SJCRH30 (cell line): ENCODE measurements at places on chromosomes 7 and 10. TPM values are rescaled to one million over a fixed set of nuclear protein-coding genes. Genes with fewer than 3 reads are reported as not detected.

Gene OR6V1
- total RNA-seq: not detected in 2 replicates

Gene ANKRD7
- total RNA-seq: 0.86 and 0.93 TPM in 2 replicates

Gene CFAP43
- total RNA-seq: not detected in 2 replicates

Gene SFRP4
- total RNA-seq: 4.4 and 5.6 TPM in 2 replicates

Gene CXCL12
- total RNA-seq: not detected in 2 replicates

Gene DENND10
- total RNA-seq: 40.5 and 42.1 TPM in 2 replicates

Gene NUTM2A
- total RNA-seq: 0.30 and 0.48 TPM in 2 replicates

- H3K27ac ChIP-seq: no peak overlapping the region
- no peak overlapping the region for H3K4me3 ChIP-seq
- no peaks in the 10 kb centered on the region for H3K4me1 ChIP-seq
- no peaks in the 10 kb centered on the region for H3K36me3 ChIP-seq
- no peak for DNase-seq
- H3K27me3 ChIP-seq: no peaks in the 10 kb centered on the region
These were observed 47.2 kb downstream of the MYL10 start for GRCh38 chr7:101581891-101582290.

DNA sequence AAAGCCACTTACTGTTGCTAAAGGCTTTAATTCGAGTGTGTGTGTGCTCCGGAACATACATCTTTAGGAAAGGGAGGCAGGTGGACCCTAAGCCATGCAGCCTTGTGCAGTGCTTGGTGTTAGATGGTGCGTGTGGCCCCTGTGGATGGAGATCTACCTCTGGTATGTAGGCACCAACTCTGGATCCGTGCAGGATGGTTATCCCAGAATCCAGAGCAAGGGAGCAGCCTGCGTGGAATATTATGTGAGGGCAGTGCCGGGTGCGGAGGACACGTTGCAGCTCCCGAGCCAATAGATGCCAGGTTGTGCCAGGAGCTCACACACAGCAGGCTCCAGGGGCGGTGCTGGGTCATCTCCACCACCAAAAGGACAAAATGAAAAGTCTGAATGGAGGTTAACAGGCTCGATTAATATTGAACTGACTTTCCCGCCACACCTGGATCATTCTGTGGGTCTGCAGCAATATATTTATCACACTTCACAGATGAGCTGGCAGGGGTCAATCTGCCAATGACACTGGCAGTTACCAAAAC is 143.0 kb upstream of the NPS start:
- H3K4me1 ChIP-seq: no peaks in the 10 kb centered on the region
- no peaks in the 10 kb centered on the region for H3K27me3 ChIP-seq
- no peak overlapping the region for H3K4me3 ChIP-seq
- no peak overlapping the region for H3K27ac ChIP-seq
- 0 out of 2 replicates have a peak, but pooled peaks cover 5% of the 10 kb centered on the region for H3K36me3 ChIP-seq

DNA sequence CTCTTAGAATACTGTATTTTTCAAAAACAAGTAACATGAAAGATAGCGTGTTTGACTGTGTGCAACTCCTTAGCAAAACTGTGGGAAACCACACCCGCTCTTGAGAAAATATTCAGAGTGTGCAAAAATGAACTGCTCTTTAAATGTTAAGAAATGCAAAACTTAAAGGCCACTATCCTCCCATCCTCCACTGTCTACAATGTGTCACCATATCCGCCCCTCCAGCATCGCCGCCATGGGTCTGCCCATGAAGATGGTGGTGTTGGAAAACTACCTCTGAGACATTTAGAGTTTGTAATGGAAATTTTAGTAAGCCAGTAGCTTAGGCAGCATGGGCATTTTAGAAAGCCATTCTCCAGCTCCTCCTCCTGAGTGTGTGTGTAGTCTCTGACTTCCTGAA is 20.1 kb upstream of the NMT2 start:
- DNase-seq: no peak
- H3K4me3 ChIP-seq: no peak overlapping the region
- no peaks in the 10 kb centered on the region for H3K27me3 ChIP-seq
- no peaks in the 10 kb centered on the region for H3K4me1 ChIP-seq

DNA sequence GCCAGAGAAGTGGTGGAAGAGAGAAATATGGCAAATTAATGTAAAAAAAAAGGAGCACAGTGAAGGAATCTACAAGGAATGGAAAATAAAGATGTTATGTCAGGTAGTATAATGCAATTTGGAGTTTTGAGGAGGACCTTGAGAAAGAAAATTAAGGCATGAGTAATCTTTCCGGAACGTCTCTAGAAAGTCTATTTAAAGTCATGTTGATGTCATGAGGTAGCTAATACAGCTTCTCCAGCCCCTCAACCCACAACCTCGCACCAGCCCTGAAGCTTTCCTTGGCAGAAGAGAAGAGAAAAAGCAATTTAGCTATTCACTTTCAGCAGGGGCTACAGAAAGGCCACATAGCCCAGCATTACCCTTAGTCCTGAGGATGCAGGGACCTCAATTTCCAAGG is 22.5 kb downstream of the TRDMT1 start:
- H3K36me3 ChIP-seq: no peaks in the 10 kb centered on the region
- no peak overlapping the region for H3K4me3 ChIP-seq
- no peaks in the 10 kb centered on the region for H3K27me3 ChIP-seq
- H3K4me1 ChIP-seq: no peaks in the 10 kb centered on the region

DNA sequence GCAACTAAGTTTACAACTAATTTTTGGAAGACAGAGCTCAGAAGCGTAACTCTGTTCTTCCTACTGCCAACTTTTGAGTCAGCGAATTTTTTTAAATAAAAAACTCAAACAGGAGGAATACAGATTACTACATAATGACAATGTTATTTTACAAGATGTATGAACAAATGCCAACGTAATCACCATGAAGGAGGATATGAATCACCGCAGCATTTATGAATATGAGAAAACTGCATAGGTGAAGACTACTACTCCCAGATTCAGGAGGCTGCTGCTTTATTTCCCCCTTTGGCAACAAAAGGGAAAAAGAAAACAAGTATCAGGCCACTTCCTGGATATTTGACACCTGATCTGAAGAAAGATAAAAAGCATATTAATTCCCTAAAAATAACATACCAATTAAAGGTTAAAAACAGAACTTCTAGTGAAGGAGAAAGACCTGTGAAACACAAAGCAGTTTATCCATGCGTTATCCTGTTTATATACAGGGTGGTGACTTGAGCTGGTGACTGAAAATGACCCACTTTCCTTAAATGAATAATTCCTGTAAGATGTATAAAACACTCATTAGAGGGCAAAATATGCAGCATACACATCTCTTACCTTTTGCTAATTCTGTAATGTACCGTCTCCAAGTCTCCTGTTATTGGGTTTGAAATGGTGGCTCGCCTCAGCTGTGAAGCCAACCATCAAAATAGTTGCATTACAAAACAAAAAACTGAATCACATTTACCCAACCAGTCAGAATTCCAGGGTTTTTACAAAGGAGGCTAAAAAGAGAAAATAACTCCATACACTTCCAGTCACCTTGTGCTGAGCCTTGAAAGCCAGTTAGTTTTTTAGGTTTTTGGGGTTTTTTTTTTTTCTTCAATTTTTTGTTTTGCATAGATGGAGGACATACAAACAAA is 52.0 kb downstream of the P4HA1 start:
- no peak overlapping the region for H3K4me3 ChIP-seq
- peak overlapping the region; percentile 54 for H3K27ac ChIP-seq
- peaks cover 16% of the 10 kb centered on the region for H3K4me1 ChIP-seq

DNA sequence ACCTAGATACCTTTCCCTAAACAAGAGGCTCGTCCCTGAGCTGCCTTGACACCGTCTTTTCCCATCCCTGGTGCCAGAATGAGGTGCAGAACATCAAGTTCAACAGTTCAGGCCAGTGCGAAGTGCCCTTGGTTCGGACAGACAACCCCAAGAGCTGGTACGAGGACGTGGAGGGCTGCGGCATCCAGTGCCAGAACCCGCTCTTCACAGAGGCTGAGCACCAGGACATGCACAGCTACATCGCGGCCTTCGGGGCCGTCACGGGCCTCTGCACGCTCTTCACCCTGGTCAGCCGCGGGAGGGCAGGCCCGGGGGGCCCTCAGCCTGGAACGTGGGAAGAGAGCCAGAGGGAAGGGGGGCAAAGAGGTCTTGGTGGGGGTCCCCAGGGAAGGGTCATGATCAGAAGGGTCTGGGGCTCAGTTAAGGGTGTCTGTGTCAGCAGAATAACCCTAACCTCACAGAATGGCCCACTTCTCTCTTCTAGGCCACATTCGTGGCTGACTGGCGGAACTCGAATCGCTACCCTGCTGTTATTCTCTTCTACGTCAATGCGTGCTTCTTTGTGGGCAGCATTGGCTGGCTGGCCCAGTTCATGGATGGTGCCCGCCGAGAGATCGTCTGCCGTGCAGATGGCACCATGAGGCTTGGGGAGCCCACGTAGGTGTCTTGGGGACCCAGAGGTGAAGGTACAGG is 16.8 kb downstream of the SMO start:
- no peak overlapping the region for H3K27ac ChIP-seq
- no peaks in the 10 kb centered on the region for H3K27me3 ChIP-seq

GRCh38 chr7:73536479-73536878 is 14.4 kb upstream of the BAZ1B start:
- H3K4me1 ChIP-seq: no peaks in the 10 kb centered on the region
- no peak overlapping the region for H3K27ac ChIP-seq
- no peak for DNase-seq
- no peaks in the 10 kb centered on the region for H3K27me3 ChIP-seq
- H3K4me3 ChIP-seq: no peak overlapping the region

- H3K36me3 ChIP-seq: no peaks in the 10 kb centered on the region
- H3K4me3 ChIP-seq: no peak overlapping the region
- H3K4me1 ChIP-seq: peaks cover 27% of the 10 kb centered on the region
- H3K27ac ChIP-seq: no peak overlapping the region
- no peaks in the 10 kb centered on the region for H3K27me3 ChIP-seq
These were observed 442.9 kb downstream of the AUTS2 start for GRCh38 chr7:70040970-70041766.

DNA sequence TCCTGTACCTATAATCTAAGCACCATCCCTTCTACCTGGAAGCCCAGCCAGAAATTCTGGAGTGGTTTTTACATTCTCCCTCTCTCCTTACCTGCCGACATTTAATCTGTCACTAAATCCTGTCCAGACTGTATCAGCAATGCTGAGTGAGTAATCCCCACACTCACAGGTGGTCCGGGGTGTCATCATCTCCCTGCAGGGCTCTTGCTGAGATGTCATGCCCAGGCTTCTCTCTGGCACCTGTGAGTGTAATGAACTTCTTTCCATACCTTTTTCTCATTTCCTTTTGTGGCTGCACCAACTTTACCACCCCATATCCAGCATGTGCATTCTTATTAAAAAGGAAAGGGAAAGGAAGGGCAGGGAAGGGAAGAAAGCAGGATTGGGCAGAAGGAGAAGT is 355.2 kb downstream of the CCSER2 start:
- H3K36me3 ChIP-seq: no peaks in the 10 kb centered on the region
- no peak for DNase-seq
- peak overlapping the region; percentile 85 for H3K27ac ChIP-seq
- peaks cover 14% of the 10 kb centered on the region; the same call in 1 of the 2 replicates for H3K4me1 ChIP-seq
- H3K27me3 ChIP-seq: no peaks in the 10 kb centered on the region

- peaks cover 22% of the 10 kb centered on the region for H3K4me1 ChIP-seq
- H3K4me3 ChIP-seq: no peak overlapping the region
- no peaks in the 10 kb centered on the region for H3K36me3 ChIP-seq
- H3K27me3 ChIP-seq: no peaks in the 10 kb centered on the region
- H3K27ac ChIP-seq: no peak overlapping the region
- DNase-seq: no peak
These were observed 127.3 kb downstream of the FAM204A start for GRCh38 chr10:118214776-118215175.

DNA sequence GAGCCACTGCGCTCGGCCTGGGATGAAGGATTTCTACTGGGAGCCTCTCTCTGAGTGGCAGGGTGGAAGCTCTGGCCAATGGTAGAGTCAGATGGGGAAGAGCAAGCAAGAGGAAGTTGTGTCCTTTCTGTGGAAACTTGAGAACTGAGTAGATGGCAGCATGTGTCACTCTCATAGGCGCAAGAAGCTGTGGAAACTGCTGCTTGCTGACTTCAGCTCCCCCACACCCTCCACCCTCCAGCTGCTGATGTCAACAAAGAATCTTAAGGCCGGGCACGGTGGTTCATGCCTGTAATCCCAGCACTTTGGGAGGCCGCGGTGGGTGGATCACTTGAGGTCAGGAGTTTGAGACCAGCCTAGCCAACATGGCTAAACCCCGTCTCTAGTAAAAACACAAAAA is 39.8 kb upstream of the SRGN start:
- no peak overlapping the region for H3K27ac ChIP-seq
- H3K4me1 ChIP-seq: peaks cover 6% of the 10 kb centered on the region; the same call in 1 of the 2 replicates
- DNase-seq: peak; percentile 88
- no peaks in the 10 kb centered on the region for H3K27me3 ChIP-seq
- H3K36me3 ChIP-seq: no peaks in the 10 kb centered on the region
- H3K4me3 ChIP-seq: no peak overlapping the region

DNA sequence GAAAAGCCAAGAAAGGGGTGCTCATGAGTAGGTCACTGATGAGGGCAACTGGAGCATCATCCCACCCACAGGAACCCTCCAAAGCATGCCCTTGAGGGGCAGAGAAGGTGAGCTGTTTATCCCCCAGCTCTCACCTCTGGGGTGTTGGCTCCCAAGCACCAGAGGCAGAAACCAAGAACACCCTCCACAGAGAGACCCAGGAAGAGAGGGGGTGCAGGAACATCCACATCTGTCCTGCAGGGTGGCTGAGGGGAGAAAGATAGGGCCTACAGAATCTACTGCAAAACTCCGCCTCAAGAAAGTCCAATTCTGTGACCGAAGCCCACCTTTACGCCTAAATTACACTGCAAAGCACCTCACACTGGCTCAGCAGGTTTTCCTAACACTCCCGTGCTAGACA is 40.1 kb downstream of the GPAM start:
- no peaks in the 10 kb centered on the region for H3K27me3 ChIP-seq
- H3K4me3 ChIP-seq: no peak overlapping the region
- no peaks in the 10 kb centered on the region for H3K4me1 ChIP-seq
- H3K27ac ChIP-seq: no peak overlapping the region
- DNase-seq: no peak

DNA sequence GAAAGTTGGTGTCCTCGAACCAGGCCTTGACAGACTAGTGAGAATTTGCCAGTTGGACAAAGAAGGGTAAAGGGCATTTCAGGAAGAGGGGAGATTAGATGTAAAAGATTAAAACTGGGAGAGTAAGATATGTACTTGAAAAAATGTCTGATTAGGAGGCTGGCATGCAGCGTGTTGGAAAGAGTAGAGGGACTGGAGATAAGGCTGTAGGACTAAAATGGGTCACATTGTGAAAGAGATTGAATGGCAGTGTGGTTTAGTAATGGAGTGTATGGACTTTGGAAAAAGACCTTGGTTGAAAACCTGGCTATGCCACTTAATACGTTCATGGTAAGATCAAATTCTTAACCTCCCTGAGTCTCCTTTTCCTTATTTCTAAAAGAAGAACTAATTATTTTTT is 14.1 kb downstream of the CREM start:
- H3K27ac ChIP-seq: no peak overlapping the region
- H3K27me3 ChIP-seq: no peaks in the 10 kb centered on the region
- no peak for DNase-seq
- H3K4me3 ChIP-seq: no peak overlapping the region
- no peaks in the 10 kb centered on the region for H3K36me3 ChIP-seq
